ENCODE measurements at places on chromosomes 5 and 9. TPM values are rescaled to one million over a fixed set of nuclear protein-coding genes. Genes with fewer than 3 reads are reported as not detected.

SOHLH1 gene
- not detected for total RNA-seq

GRCh38 chr9:106423575-106423974 is 439.4 kb upstream of the ZNF462 start:
- no peak for DNase-seq
- H3K27ac ChIP-seq, result no peak overlapping the region
- no peak overlapping the region for H3K4me3 ChIP-seq
- H3K27me3 ChIP-seq, result no peaks in the 10 kb centered on the region

BRINP1 gene
- total RNA-seq, result 12.4 TPM

DNA sequence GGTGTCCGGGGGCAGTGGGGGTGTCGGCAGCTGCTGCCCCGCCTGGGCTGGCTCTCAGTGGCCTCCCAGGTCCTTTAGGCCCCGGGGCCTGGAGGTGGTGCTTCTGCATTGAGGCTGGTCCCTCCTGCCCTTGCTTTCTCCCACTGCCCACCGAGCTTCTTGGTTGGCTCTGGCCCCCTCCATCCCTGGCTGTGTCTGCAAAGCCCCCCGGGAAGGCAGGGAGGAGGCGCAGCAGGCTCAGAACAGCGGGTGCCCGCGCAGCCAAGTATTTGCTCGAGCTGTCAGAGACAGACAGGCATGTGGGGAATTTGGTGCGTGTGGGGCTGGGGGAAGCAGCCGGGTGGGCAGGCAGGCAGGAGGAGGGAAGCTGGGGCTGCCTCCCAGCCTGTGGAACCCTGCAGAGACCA is 11.5 kb downstream of the CXXC5 start:
- DNase-seq, result no peak
- no peak overlapping the region for H3K27ac ChIP-seq
- no peaks in the 10 kb centered on the region for H3K27me3 ChIP-seq
- H3K4me1 ChIP-seq, result peaks cover 29% of the 10 kb centered on the region
- H3K4me3 ChIP-seq, result peak overlapping the region; percentile 23

GRCh38 chr5:34551911-34552433 is 104.2 kb upstream of the RAI14 start:
- H3K4me3 ChIP-seq, result no peak overlapping the region
- no peak overlapping the region for H3K27ac ChIP-seq
- peak; percentile 17 for DNase-seq
- peaks cover 4% of the 10 kb centered on the region for H3K36me3 ChIP-seq

- no peak for DNase-seq
- no peaks in the 10 kb centered on the region for H3K27me3 ChIP-seq
- H3K4me3 ChIP-seq, result no peak overlapping the region
- H3K36me3 ChIP-seq, result no peaks in the 10 kb centered on the region
Observed at GRCh38 chr5:64628901-64629300, 61.4 kb upstream of the SHISAL2B start.

GRCh38 chr9:4425319-4426045 is 64.8 kb upstream of the SLC1A1 start:
- H3K4me1 ChIP-seq, result no peaks in the 10 kb centered on the region
- no peak for DNase-seq
- no peaks in the 10 kb centered on the region for H3K36me3 ChIP-seq
- H3K27ac ChIP-seq, result no peak overlapping the region
- H3K27me3 ChIP-seq, result no peaks in the 10 kb centered on the region
- H3K4me3 ChIP-seq, result no peak overlapping the region

GRCh38 chr5:99773290-99773689 is 761.9 kb upstream of the FAM174A start:
- H3K36me3 ChIP-seq, result no peaks in the 10 kb centered on the region
- no peaks in the 10 kb centered on the region for H3K27me3 ChIP-seq
- DNase-seq, result no peak
- no peak overlapping the region for H3K4me3 ChIP-seq
- H3K27ac ChIP-seq, result no peak overlapping the region

DNA sequence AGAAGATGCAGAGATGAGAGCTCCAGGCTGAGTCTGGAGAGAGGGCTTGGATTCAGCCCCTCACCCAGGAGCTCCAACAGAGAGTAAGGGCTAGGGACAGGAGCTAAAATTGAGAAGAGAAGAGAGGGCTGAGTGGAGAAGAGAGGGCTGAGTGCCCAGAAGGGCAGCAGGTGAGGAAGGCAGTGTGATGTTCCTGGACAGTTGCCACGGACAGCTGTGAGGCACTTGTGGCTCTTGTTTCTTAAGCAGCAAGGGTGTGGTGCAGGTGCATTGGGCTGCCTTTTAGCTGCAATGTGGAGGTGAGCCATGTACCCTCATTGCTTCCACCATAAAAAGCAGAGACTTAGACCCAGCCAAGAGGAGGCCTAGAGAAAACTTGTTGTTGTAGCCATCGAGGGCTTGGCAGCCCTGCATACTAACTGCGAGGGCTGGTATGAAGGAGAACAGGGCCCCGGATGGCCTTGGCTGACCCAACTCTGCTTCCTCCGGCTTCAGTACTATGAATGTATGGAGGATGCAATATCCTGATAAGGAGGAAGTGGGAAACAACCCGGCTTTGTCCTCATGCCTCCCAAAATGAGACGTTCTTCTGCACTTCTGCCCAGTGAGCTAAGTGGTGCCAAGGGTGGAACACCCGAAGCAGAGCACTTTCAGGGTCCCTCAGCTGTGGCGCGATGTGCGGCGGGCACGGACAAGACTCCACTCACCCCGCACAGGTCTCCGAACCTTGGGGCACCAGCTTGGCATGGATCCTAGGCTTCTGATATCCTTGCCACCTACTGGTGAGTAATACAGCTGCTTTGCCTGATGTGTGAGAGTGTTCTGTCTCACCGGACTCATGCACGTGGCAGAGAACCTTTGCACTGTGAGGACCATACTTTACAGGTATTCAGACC is 65.2 kb downstream of the LRRC70 start:
- no peak overlapping the region for H3K27ac ChIP-seq
- H3K4me1 ChIP-seq, result peaks cover 3% of the 10 kb centered on the region
- peaks cover 4% of the 10 kb centered on the region for H3K36me3 ChIP-seq
- no peaks in the 10 kb centered on the region for H3K27me3 ChIP-seq
- DNase-seq, result no peak

KLF4 gene
- total RNA-seq, result 7.1 TPM

DNA sequence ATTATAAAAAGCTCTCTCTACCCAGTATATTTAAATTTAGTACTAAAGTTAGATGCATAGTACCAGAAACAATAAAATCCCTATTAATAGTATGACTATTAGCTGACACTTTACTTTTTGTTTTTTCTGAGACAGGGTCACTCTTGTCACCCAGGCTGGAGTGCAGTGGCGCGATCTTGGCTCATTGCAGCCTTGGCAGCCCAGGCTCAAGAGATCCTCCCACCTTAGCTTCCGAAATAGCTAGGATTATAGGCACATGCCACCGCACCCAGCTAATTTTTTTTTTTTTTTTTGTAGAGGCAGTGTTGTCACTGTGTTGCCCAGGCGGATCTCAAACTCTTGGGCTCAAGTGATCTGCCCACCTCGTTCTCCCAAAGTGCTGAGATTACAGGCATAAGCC is 8.0 kb downstream of the CCNG1 start:
- H3K27me3 ChIP-seq, result no peaks in the 10 kb centered on the region
- DNase-seq, result no peak
- peaks cover 87% of the 10 kb centered on the region for H3K36me3 ChIP-seq
- H3K4me3 ChIP-seq, result no peak overlapping the region
- H3K27ac ChIP-seq, result no peak overlapping the region

FAM53C gene
- 59.6 TPM for total RNA-seq

- no peak for DNase-seq
- peaks cover 7% of the 10 kb centered on the region for H3K4me1 ChIP-seq
- H3K27me3 ChIP-seq, result no peaks in the 10 kb centered on the region
- H3K4me3 ChIP-seq, result no peak overlapping the region
- H3K27ac ChIP-seq, result no peak overlapping the region
- H3K36me3 ChIP-seq, result no peaks in the 10 kb centered on the region
Observed at GRCh38 chr5:162096448-162096847, 28.9 kb downstream of the GABRG2 start.

- H3K4me3 ChIP-seq, result no peak overlapping the region
- H3K27me3 ChIP-seq, result no peaks in the 10 kb centered on the region
- DNase-seq, result no peak
- no peaks in the 10 kb centered on the region for H3K4me1 ChIP-seq
- no peak overlapping the region for H3K27ac ChIP-seq
Observed at GRCh38 chr5:1492757-1493156, 31.0 kb downstream of the LPCAT1 start.

GGTA1 gene
- total RNA-seq, result not detected

- H3K27me3 ChIP-seq, result no peaks in the 10 kb centered on the region
- DNase-seq, result no peak
- H3K4me3 ChIP-seq, result no peak overlapping the region
- no peaks in the 10 kb centered on the region for H3K4me1 ChIP-seq
Observed at GRCh38 chr5:163269624-163270023, 167.8 kb upstream of the CCNG1 start.

DNA sequence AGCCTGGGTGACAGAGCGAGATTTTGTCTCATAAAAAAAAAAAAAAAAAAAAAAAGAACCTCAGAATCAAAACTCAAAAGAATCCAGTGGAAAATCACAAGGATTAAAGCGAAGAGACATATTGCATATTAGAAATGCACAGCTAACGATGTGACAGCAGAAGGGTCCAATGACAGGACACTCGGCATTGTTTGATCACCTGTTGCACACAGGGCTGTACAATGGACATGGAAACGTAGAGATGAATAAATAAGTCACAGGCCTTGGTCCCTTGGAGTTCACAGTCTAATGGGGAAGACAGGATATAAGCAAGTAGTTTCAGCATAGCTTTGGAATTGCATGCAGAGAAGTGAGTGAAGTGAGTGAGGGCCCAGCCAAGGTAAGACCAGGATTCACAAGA is 25.9 kb upstream of the PIK3R1 start:
- no peaks in the 10 kb centered on the region for H3K36me3 ChIP-seq
- DNase-seq, result no peak
- H3K27me3 ChIP-seq, result no peaks in the 10 kb centered on the region
- H3K4me1 ChIP-seq, result peaks cover 17% of the 10 kb centered on the region

GRCh38 chr5:53165431-53166182 is 56.0 kb upstream of the MOCS2 start:
- no peaks in the 10 kb centered on the region for H3K27me3 ChIP-seq
- no peak overlapping the region for H3K27ac ChIP-seq
- no peak overlapping the region for H3K4me3 ChIP-seq
- H3K36me3 ChIP-seq, result no peaks in the 10 kb centered on the region
- no peak for DNase-seq

GRCh38 chr9:82363682-82364081 is 375.1 kb downstream of the SPATA31D1 start:
- no peak for DNase-seq
- H3K27me3 ChIP-seq, result no peaks in the 10 kb centered on the region
- H3K36me3 ChIP-seq, result no peaks in the 10 kb centered on the region
- no peaks in the 10 kb centered on the region for H3K4me1 ChIP-seq

DNA sequence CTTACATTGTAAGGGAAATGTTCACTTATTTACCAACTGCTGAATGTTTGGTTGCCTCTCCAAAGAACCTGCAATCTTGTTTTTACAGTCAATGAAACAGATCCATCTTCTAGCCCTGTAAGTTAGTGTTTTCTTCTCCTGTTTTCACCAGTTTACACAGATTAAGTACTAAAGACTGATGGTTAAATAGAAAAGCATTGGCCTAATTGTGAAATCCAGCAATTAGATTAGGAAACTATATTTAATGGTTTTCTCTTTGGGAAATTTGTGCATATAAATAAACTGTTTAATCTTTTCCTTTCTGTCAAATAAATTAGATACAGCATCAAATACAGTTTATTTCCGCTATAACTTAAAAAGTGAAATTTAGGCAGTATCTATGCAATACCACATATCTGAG is 247.9 kb upstream of the MEF2C start:
- no peaks in the 10 kb centered on the region for H3K36me3 ChIP-seq
- no peak overlapping the region for H3K4me3 ChIP-seq
- no peaks in the 10 kb centered on the region for H3K4me1 ChIP-seq
- DNase-seq, result no peak

LCN2 gene
- not detected for total RNA-seq

DNA sequence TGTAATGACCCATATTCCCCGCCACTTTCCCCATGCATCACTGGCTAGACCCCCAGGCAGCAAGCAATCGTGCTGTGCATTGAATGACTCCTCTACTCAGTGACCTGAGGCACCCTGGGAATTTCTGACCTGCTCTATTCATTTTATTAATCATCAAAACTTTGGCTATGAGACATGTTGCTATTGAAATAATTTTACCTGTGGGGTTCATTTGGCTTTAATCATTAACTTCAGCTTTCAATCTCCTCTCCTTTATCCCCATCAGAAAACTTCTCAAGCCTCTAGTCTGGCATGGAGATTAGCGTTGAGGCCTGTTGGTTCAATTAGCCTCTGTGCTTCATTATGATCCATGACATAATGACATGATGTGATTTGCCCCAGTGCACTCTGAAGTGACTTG is 429.0 kb downstream of the ZNF608 start:
- no peaks in the 10 kb centered on the region for H3K27me3 ChIP-seq
- no peaks in the 10 kb centered on the region for H3K4me1 ChIP-seq
- H3K4me3 ChIP-seq, result no peak overlapping the region
- DNase-seq, result no peak
- H3K36me3 ChIP-seq, result peaks cover 3% of the 10 kb centered on the region

PCDHB13 gene
- total RNA-seq, result 1.5 TPM

GRCh38 chr5:28743025-28743715 is 1704.8 kb upstream of the CDH9 start:
- no peak for DNase-seq
- no peak overlapping the region for H3K4me3 ChIP-seq
- H3K27ac ChIP-seq, result no peak overlapping the region
- H3K4me1 ChIP-seq, result no peaks in the 10 kb centered on the region

SLC35A4 gene
- total RNA-seq, result 92.0 TPM

DNA sequence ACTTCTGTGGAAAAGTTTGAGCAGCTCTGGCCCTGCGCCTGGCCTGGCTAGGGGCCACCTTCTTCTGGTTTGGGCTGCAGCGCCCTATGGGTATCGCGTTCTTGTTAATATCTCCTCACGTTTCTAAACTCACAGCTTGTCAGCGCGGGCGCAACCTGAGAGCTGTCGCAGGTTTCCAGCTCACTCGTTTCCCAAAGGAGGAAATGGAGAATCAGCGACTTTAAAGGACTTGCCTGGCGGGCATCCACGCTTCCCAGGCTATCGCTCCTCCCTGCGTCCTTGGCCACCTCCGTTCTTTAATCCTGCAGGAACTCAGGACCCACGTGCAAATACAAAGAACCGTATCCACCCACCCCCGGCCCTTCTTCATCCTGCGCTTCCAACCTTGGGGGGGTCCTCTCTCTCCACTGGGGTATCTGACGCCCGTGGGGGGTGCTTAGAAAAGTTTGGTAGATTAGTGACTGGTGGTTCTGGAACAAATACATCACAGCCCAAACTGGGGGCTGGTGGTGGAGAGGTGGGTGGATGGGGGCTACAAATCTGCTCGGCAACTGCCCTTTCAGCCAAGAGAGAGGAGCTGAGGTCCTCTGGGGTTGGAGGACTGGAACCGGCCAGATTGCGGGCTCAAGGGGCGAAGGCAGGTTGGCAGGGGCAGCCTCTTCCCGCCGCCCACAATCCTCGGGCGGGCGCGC is 578 bp upstream of the PSAT1 start:
- peak overlapping the region; percentile 99 for H3K4me3 ChIP-seq
- H3K27ac ChIP-seq, result peak overlapping the region; percentile 66
- no peaks in the 10 kb centered on the region for H3K27me3 ChIP-seq
- H3K36me3 ChIP-seq, result peaks cover 21% of the 10 kb centered on the region
- no peaks in the 10 kb centered on the region for H3K4me1 ChIP-seq
- DNase-seq, result peak; percentile 61

GRCh38 chr9:106479679-106480078 is 383.3 kb upstream of the ZNF462 start:
- DNase-seq, result no peak
- H3K27me3 ChIP-seq, result no peaks in the 10 kb centered on the region
- H3K27ac ChIP-seq, result no peak overlapping the region
- peaks cover 3% of the 10 kb centered on the region for H3K36me3 ChIP-seq
- H3K4me1 ChIP-seq, result no peaks in the 10 kb centered on the region

SLC6A18 gene
- not detected for total RNA-seq

ANKRD31 gene
- total RNA-seq, result 0.13 TPM

Measured in H9 (cell line).